ENCODE measurements at places on chromosomes 3 and 15.

- peak; percentile 20 for DNase-seq
These were observed 311.5 kb downstream of the CACNA2D3 start for GRCh38 chr3:54433846-54434245.

DNA sequence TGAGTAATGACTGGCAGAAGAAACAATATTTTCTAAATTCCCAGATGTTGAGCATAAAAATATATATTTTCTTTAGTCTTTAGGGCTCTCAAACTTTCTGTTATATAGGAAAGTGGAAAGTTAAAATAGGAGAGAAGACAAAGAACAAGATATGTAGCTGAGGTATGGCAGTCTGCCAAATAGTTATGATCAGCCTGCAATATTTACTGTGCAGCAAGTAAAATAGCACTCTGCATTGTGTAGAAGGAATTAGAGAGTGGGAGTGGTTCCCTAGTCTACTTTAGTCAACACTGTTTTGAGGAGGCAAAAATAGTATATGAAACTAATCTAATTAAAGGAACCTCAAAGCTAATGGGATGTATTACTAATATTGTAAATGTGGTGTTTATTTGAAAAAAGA lies 978.1 kb upstream of the ALCAM start:
- peak; percentile 37 for DNase-seq

- no peak for DNase-seq
These were observed 14.9 kb downstream of the CBLB start for GRCh38 chr3:105853801-105854432.

GRCh38 chr15:33243869-33244268 lies 49.4 kb upstream of the FMN1 start:
- peak; percentile 19 for DNase-seq
